Glutamatergic neuron (in vitro differentiated cells): ENCODE measurements at places on chromosomes 3 and 15. TPM values are rescaled to one million over a fixed set of nuclear protein-coding genes. Genes with fewer than 3 reads are reported as not detected.

Gene ARGFX
- total RNA-seq: not detected

Gene NUP210
- 2.4 TPM for total RNA-seq

Gene CHDH
- total RNA-seq: 0.61 TPM

Gene CCDC50
- total RNA-seq: 144 TPM

- H3K27ac ChIP-seq: peak overlapping the region; percentile 98
- H3K4me1 ChIP-seq: peaks cover 82% of the 10 kb centered on the region
- H3K4me3 ChIP-seq: peak overlapping the region; percentile 63
- no peaks in the 10 kb centered on the region for H3K36me3 ChIP-seq
Measured at GRCh38 chr3:159855599-159856346, 132.9 kb upstream of the IL12A start.

DNA sequence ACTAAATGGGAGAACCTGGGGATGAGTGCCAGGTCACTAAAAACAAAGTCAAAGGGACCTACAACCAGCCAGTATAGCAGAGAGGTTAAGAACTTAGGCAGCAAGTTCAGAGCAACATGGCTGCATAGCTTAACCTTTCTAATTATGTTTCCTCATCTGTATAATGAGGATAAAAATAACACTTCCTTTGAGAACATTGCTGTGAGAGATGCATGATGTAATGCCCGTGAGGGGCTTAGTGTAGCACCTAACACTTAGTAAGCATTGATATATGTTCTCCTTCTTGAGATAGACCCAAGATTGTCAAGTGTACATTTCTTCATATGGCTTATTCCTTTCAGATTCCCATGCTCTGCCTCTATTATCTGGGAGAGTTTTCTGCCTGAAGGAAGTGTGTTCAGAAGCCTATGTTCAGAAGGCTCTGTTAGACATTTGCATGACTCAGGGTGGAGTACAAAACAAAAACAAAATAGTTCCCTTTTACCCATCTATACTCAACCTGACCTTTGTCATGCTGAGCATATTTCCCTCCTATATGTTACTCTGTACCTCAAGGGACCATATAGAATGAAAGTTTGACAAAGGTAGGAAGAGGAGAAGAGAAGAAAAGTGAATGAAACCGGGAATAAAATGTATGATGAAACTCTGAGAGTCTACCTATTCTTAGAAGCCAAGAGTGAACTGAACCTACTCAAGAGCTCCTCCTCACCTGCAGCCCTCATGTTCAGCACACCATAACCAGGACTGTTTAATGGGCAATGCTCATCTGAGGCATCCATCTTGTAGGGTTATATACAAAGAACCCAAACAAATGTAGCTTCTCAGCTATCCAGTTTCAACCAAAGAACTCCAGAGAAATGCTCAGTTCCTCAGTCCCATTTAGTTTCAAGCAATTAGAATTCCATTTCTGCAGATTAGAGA, 70.7 kb upstream of the KCNMB2 start:
- no peak overlapping the region for H3K27ac ChIP-seq
- DNase-seq: no peak
- H3K4me3 ChIP-seq: no peak overlapping the region
- H3K4me1 ChIP-seq: no peaks in the 10 kb centered on the region
- peaks cover 3% of the 10 kb centered on the region for H3K27me3 ChIP-seq

DNA sequence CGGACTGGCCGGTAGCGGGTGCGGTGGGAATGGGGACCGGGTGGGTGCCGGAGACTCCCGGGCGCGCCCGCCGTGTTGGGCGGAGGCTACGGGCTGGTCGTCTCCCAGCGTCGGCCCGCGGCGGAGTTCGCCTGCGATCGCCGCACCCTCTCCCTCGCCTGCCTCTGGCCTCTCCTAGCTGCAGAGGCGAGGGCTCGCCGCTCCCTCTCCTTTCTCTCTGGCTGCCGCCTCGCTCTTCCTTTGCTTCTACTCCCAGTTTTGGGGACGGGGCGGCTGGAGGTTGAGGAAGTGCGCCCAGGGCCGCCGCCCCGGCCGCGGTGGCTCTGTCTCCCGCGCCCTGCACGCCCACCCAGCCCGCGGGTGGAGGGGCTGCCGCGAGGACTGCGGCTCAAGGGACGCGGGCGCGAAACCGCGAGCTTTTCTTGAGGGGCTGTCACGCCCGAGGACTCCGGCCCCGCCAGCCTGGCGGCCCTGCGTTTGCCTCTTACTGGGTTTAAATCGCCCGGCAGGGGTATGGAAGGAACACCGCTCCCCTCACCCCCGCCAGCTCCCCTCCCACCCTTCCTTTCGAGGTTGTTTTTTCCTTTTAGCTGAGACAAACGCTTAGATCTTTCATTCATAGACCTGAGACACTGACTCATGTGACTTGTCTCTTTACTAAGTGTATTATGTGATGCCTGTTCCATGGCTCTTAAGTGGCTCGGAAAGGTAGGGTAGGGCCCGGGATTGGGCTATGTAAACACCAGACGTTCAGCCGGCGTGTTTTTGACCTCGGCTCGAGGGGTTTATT, 654 bp downstream of the PIK3CA start:
- peak; percentile 65 for DNase-seq
- peaks cover 15% of the 10 kb centered on the region for H3K4me1 ChIP-seq
- H3K36me3 ChIP-seq: no peaks in the 10 kb centered on the region
- peak overlapping the region; percentile 97 for H3K4me3 ChIP-seq
- peaks cover 2% of the 10 kb centered on the region for H3K27me3 ChIP-seq

DNA sequence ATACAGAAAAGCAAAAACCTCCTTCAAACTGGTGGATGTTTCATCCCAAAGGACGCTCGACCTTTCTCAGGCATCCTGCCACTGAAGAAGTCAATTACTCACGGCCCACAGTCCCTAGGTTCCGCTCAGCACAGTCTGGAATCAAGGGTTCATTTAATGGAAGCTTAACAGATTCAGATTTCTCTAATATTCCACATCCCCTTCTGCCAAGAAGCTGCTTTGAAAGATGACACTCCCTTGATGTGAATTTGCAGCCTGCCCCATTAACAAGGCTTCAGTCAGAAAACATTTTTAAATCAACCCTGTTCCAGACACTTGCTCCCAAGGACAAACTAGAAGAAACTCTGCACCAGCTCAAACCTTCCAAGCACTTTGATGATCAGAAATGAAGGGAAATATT, 81.2 kb downstream of the LIPC start:
- H3K4me1 ChIP-seq: peaks cover 6% of the 10 kb centered on the region
- H3K4me3 ChIP-seq: no peak overlapping the region
- no peaks in the 10 kb centered on the region for H3K27me3 ChIP-seq
- H3K36me3 ChIP-seq: no peaks in the 10 kb centered on the region
- no peak for DNase-seq
- no peak overlapping the region for H3K27ac ChIP-seq

DNA sequence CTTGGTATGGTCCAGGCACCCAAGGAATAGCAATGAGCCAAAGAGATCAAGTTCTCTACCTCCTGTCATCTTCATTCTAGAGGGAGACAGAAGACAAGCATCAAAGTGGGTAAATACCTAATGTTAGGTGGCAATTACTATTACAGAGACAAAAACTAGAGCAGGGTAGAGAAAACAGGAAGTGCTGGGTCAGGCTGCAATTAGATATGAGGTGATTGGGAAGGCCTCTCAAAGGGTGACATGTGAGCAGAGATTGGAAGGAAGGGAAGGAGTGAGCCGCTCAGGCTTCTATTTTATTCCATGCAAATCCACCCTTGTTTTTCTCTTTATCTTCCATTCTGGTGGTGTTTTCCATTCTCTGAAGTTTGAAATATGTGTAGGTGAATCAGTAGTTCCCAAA, 37.4 kb downstream of the EBLN2 start:
- peaks cover 4% of the 10 kb centered on the region for H3K36me3 ChIP-seq
- no peak overlapping the region for H3K4me3 ChIP-seq
- peaks cover 1% of the 10 kb centered on the region for H3K27me3 ChIP-seq
- no peaks in the 10 kb centered on the region for H3K4me1 ChIP-seq

DNA sequence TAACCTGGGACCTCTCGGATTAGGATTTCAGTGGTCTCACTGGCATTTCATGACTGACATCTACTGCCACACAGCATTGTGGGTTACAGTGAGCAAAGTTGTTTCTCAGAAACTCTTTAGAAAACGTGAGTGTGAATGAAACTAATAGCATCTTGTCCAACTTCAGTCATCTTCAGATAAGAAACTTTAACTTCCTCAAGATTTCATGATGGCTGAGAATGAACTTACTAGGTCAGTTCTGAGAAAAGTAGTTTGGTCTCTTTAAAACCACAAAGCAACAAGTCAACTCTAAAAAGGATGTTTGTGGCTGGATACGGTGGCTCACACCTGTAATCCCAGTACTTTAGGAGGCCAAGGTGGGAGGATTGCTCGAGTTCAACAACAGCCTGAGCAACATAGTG, 14.2 kb upstream of the HOMER2 start:
- DNase-seq: no peak
- no peak overlapping the region for H3K27ac ChIP-seq
- no peaks in the 10 kb centered on the region for H3K36me3 ChIP-seq
- H3K4me3 ChIP-seq: no peak overlapping the region
- H3K4me1 ChIP-seq: no peaks in the 10 kb centered on the region
- no peaks in the 10 kb centered on the region for H3K27me3 ChIP-seq

GRCh38 chr3:66372681-66373350, 128.0 kb downstream of the LRIG1 start:
- H3K4me1 ChIP-seq: peaks cover 11% of the 10 kb centered on the region
- H3K36me3 ChIP-seq: no peaks in the 10 kb centered on the region
- peak overlapping the region; percentile 40 for H3K27ac ChIP-seq

- no peak overlapping the region for H3K4me3 ChIP-seq
- H3K27me3 ChIP-seq: peaks cover 2% of the 10 kb centered on the region
- no peaks in the 10 kb centered on the region for H3K36me3 ChIP-seq
- DNase-seq: no peak
- peaks cover 5% of the 10 kb centered on the region for H3K4me1 ChIP-seq
Measured at GRCh38 chr15:64749167-64749566, 26.2 kb downstream of the RBPMS2 start.

DNA sequence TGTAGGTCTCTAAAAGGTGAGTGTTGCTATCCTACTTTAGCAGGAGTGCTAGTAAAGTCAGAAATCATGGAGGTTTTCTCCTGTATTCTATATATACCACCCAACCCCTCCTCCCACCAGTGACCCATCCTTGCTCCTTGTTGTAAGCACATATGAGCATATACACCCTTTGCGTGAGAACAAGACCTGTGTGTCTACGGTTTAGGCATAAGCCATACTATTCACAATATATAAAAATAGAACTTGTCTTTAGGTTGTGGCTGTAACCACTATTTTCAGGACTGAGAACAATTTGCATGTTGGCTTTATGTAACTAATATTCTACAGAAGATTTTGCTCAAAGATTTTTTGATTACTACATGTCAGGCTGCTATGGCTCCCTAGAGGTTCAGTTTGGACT, 59.1 kb upstream of the TOP2B start:
- no peak overlapping the region for H3K4me3 ChIP-seq
- no peaks in the 10 kb centered on the region for H3K36me3 ChIP-seq
- no peaks in the 10 kb centered on the region for H3K27me3 ChIP-seq
- H3K27ac ChIP-seq: no peak overlapping the region
